Fibroblast of lung (primary cell): ENCODE measurements at places on chromosomes 6 and 20. TPM values are rescaled to one million over a fixed set of nuclear protein-coding genes. Genes with fewer than 3 reads are reported as not detected.
A peak's percentile ranks its signal among the peaks of the same experiment; 100 is the strongest.

DNA sequence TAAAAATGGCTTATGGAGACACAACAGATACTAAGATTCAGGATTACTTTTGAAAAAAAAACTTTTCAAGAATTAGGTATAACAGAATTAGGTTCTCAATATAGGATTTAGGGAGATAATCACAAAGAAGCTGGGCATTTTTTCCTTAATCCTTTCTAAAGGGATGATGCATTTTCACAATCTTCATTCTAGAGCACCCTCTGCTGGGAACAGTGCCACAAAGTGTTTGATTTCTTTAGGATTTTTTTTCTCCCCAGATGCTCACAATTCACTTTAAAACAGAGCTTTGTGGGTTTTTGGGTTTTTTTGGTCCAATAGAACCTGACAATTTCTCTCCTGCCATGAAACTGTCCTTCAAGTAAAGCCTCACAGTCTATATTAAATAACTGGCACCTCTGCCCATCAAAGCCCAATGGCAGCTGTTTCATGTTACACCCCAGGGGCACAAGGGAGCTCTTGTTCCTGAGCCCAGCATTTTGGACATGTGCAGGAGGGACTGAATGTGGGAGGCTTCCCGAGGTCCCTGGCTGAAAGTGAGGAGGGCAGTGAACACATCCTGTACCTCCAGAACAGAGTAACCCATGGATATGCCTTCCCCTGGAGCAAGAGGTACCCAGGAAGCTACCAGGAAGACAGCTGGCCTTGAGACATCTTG lies 39.7 kb downstream of the PREP start:
- peak; percentile 60 for DNase-seq
- H3K4me1 ChIP-seq, result peaks cover 7% of the 10 kb centered on the region
- H3K36me3 ChIP-seq, result no peaks in the 10 kb centered on the region

DNA sequence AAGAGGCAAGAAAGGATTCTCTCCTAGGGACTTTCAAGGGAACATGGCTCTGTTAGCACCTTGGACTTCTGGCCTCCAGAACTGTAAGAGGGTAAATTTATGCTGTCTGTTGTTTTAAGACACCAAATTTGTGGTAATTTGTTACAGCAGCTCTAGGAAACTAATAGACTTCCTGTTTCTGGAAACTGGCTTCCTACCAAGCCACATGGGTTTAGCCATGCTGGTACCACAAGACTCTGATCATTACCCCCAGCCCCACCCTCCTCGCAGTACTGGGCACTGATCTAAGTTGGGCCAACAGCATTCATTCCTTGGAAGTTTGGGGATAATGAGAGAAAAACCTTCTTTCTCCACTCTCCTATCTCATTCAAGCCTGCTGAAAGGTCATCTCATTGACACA lies 109.5 kb upstream of the SMLR1 start:
- peak; percentile 15 for DNase-seq
- no peaks in the 10 kb centered on the region for H3K36me3 ChIP-seq
- no peaks in the 10 kb centered on the region for H3K4me1 ChIP-seq
- H3K27ac ChIP-seq, result no peak overlapping the region

Gene C6orf163
- 1.8 and 2.8 TPM in 2 replicates for total RNA-seq

Gene COL19A1
- total RNA-seq, result under 0.01 TPM in 1 of 2 replicates, not detected in the other

DNA sequence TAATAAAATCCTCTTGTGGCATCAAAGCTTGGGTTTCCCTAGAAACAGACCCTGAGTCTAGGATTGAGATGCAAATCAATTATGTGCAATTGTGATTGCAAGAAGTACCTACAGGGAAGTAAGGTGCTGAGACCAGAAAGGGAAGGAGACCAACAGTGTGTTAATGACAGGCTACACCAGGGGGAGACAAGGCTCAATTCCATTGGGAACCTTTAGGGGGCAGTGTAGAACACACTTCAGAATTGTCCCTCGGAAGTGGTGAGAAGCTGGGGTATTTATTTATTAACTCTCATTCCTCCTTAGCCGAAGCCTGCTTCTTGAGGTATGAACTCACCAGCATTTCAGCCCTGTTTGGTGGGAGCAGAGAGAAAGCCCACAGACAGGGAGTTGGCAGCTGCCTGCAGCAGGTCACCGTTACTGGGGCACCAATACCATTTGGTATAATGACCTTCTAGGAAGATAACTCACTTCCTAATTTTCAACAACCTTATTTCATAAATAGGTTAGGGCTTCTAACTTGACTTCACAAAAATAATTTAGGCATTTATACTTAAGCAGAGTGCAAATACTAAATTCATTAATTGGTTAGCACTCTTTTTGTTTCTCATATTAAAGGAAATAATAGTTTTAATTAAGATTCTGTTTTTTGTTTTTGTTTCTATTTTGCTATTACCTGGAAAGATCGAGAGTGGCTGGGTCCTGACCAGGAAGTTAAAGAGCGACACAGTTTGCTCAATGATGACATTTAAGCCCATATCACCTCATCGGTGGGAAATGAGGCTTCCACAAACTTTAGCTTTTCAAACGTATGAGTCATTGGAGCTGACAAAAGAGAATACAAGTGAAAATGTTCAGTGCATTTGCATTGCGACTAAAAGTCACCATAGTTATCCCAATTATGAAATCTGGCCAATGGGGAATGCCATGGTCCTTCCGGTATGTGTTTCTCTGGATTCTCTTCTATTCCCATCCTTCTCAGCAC lies 94.8 kb downstream of the BTBD3 start:
- no peaks in the 10 kb centered on the region for H3K27me3 ChIP-seq
- H3K4me1 ChIP-seq, result no peaks in the 10 kb centered on the region
- H3K4me3 ChIP-seq, result no peak overlapping the region
- H3K27ac ChIP-seq, result no peak overlapping the region
- H3K36me3 ChIP-seq, result no peaks in the 10 kb centered on the region
- DNase-seq, result peak; percentile 34
